Activated effector memory CD4-positive, alpha-beta T cell treated with Interleukin-2 at 50 U/mL for 16 hours (primary cell): ENCODE measurements at places on chromosomes 2 and 18.

GRCh38 chr18:77100751-77101355 is 31.7 kb downstream of the MBP start:
- DNase-seq = peak; percentile 34

DNA sequence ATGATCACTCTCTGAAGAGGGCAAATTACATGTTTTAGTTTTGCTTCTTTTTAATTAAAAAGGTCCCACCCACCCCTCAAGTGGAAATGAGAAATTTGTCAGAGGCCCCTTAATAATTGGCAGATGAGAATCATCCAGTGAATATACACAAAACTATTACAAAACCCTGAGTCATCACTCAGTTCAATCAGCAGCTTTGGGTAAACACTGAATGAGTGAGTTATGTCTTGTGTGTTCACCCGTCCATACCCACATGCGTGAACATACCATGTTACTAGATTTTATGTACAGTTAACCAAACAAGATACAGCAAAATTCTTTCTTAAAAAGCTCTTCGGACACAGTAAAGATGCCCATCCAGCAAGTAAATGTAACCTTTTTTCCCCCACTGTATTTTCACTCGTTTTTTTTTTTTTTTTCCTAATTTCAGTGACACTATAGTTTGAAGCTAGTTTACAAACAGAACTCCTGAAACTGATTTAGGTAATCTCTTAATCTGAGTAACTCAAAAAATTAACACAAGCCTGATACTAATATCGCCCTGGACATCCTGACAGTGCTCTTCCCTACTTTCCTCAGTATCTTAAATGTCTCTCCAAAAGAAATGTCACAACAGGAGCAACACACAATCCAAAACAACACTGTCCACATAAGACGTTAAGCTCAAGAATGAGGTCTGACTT is 1.4 kb downstream of the PSME4 start:
- DNase-seq = no peak

DNA sequence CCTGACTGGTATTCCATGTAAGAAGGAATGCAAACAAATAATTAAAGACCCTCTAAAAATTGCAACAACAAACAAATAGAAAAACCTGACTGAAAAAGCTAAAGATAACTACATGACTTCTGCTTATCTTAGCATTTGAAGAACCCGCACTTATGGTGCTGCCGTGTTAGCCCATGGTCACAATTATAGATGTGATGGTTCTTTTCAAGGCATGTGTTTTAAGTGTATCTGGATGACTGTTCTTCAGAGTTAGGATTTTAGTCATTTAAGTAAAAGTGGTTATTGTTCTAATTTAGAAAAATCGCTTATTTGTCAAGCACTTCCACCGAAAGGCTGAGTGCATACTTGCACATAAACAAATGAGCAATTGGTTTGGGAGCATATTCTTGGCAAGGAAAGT is 77.3 kb downstream of the CPS1 start:
- DNase-seq = no peak

DNA sequence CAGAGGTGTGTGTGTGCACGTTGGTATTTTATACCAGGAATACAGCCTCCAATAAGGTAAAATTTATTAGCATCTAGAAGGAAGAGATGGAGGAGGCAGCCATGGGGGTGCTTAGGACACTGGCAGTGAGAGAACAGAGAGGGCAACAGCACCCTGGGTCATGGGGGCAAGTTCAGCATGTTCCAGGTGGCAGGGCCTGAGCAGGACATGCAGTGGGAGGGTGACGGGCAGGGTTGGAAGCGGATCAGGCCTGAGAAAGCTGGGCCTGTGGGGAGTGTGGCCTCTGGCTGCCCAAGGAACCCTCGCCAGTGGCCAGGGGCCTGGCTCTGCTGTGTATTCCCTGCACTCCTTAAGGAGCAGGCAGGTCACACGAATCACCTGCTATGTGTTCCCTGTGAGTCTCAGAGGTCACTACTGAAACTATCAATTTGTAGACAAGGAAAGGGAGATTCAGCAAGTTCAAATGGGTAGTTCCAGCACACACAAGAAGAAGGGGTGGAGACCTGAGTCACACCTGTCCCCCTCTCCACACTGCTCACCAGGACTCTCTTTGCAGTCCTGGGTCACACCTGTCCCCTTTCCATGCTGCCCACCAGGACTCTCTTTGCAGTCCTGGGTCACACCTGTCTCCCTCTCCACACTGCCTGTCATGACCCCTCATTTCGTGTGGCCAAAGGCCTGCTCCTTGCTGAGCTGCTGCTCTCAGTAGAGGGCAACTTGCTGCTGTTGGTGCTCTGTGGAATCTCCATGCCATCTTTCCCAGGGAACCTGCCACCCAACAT is 463.9 kb upstream of the HS6ST1 start:
- no peak for DNase-seq

- DNase-seq = no peak
Observed at GRCh38 chr2:239272626-239273025, 128.2 kb downstream of the HDAC4 start.

DNA sequence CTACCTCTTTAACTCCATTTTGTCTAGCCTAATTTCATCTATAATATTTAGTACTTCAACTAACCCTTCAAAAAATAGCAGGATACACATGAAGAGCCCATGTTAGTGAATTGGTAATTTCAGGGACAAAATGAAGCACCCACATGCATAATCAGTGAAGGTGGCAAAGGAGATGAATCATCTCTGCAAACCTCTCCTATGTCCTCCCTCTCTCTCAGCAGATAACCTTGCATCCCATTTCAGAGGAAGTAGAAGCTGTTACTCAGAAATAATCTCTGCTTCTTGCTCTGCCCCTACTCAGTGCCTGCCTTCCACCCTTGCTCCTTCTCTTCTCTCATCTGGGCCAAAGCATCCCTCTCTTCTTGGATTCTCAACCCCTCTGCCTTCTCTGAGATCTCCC is 60.2 kb upstream of the CAVIN2 start:
- DNase-seq = no peak

GRCh38 chr18:8261651-8262091 is 347.6 kb upstream of the RAB12 start:
- DNase-seq = no peak
